ENCODE measurements at places on chromosomes 3 and 15. TPM values are rescaled to one million over a fixed set of nuclear protein-coding genes. Genes with fewer than 3 reads are reported as not detected.

RPS27L gene
- polyA plus RNA-seq: 76.8 TPM

STAC gene
- 1.0 TPM for polyA plus RNA-seq

MCTP2 gene
- polyA plus RNA-seq: 37.9 TPM

OXTR gene
- polyA plus RNA-seq: 1.4 TPM

VEPH1 gene
- polyA plus RNA-seq: 43.5 TPM

ROPN1B gene
- 1.1 TPM for polyA plus RNA-seq

SPINK8 gene
- polyA plus RNA-seq: not detected

ARL6 gene
- polyA plus RNA-seq: 25.6 TPM

LRRC49 gene
- polyA plus RNA-seq: 20.6 TPM

EAF1 gene
- 16.5 TPM for polyA plus RNA-seq

NRROS gene
- 10.4 TPM for polyA plus RNA-seq

CLRN1 gene
- polyA plus RNA-seq: not detected

RARRES1 gene
- polyA plus RNA-seq: 65.4 TPM

C2CD4A gene
- 0.09 TPM for polyA plus RNA-seq

RBMS3 gene
- 31.6 TPM for polyA plus RNA-seq

GABRA5 gene
- polyA plus RNA-seq: not detected

DLEC1 gene
- 10.4 TPM for polyA plus RNA-seq

GRAMD1C gene
- 3.1 TPM for polyA plus RNA-seq
